Endothelial cell of umbilical vein (primary cell): ENCODE measurements at places on chromosomes 4 and X. TPM values are rescaled to one million over a fixed set of nuclear protein-coding genes. Genes with fewer than 3 reads are reported as not detected.
A peak's percentile ranks its signal among the peaks of the same experiment; 100 is the strongest.

- DNase-seq: peak; percentile 70
These were observed 67.1 kb downstream of the FAAH2 start for GRCh38 chrX:57353472-57354132.

The TXK gene
- 0.26 TPM in 1 of 2 replicates, not detected in the other for polyA plus RNA-seq

GRCh38 chr4:87228262-87228860 lies 7.9 kb upstream of the KLHL8 start:
- no peak for DNase-seq

DNA sequence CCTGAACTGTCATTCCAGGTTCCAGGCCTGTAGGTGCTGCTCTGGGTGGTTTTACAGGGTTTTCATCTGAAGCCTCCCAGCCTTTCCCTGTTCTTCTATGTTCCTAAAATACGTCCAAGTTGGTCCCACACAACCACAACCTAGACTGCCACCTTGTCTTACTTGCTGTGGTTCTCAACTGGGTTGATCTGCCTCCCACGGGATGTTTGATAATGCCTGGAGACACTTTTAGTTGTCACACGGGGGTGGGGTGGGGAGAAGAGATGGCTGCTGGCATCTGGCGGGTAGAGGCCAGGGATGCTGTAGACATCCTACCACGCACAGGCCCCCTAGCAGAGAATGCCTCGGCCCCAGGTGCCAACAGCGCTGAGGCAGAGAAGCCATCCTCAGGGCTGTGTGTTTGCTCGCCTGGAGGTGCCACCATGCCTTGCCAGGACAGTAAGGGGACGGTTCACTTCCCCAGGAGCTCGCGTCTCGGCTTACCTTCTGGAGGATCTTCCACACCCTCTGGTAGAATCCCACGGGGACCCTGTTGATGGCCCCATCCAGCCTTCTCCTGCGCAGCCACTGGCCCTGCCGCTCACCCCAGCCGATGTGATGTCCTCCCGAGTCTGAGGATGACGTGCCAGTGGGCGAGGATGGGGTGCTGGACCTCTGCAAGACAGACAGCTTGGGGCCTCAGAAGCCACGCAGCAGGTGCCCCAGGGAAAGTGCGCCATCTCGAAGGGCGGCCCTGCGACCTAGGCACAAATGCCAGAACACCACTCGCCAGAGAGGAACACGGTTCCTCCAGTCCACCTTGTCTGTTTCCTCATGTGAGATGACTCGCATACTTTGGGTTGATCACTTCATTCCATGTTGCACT lies 87.0 kb downstream of the PHKA2 start:
- DNase-seq: no peak
